ENCODE measurements at places on chromosomes 7 and 10.

GRCh38 chr10:118002581-118002980 lies 44.2 kb downstream of the RAB11FIP2 start:
- DNase-seq, result peak; percentile 47

- no peak for DNase-seq
Observed at GRCh38 chr10:73887294-73888039, 13.1 kb upstream of the CAMK2G start.

DNA sequence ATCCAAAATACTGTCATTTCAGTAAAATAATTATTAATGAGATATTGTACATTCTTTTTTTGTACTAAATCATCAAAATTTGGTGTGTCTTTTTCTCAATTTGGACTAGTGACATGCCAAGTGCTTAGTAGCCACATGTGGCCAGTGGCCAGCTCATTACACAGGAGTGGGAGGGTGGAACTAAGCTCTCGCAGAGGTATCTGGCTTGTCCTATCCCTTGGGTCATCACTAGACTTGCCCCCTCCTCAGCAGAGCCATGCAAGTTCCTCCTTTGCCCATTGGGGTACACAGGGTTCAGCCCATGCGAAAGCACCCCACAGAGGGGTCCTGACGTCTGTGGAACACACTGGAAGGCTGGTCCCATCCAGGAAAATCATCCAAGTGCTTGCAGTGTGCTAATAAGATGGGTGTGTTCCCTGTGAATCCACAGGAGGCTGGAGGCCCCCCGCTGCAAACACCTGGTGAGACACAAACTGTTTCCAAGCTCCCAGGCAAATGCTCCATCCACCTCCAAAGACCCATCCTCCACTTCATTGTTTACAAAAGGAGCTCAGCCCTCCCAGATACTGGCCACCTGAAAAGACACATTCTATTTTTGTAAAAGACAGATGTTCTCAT lies 1.3 kb downstream of the ARHGAP22 start:
- DNase-seq, result no peak

GRCh38 chr10:23780331-23780730 lies 341.5 kb downstream of the OTUD1 start:
- no peak for DNase-seq

DNA sequence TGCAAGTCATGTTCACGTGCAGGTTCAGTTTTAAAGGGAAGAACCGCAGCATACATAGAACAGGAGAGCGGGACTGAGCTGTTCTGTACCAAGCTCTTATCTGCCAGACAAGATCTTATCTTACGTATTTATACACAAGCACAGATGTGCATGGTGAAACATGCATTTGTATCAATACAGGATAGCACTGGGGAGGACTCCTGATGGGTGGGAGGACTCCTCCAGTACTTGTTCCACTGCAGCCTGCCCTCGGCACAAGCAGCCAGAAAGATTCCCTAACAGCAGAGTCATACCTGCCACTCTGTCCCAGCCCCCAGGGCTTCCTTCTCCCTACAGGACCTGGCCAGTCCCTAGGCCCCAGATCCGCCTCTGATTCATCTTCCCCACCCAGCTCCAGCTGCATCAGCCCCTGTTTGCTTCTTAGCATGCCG lies 13.2 kb upstream of the PRKCQ start:
- DNase-seq, result peak; percentile 57

- no peak for DNase-seq
Observed at GRCh38 chr7:135938563-135938962, 38.6 kb downstream of the MTPN start.

GRCh38 chr7:20200971-20201370 lies 16.2 kb downstream of the MACC1 start:
- no peak for DNase-seq

DNA sequence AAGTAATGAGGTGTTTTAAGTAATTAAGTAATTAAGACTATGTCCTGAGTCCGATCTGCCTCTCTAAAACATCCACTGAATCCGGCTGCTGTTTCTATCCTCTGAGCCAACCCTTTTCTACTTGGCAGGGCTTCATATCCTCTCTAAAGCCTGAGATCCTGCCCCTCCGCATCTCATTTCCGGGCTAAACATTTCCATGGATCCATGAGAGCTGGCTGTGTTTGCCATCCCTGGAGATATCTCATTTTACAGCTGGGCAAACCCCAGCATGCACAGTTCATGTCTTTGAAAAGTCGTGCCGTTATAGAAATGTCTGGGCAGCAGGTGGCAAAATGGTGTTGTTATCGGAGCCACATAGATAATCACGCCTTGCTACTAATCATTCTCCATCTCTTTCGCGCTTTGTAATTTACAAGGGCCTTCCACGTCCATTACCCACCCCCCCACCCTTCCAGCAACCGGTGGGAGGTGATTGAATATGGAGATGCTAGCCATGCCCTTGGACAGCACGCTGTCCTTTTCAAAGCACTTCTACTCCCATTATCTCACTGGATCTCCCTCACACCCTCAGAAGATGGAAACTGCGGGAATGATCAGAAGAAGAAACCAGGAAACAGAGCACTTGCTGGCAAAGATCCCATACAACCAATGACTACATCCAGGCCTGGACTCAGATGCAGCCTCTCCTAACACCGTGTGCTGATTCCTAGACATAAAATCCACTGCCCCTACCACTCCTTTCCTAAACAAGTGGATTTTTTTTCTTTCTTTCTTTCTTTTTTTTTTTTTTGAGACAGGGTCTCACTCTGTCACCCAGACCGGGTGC lies 1189.2 kb downstream of the TYW1 start:
- DNase-seq, result no peak

DNA sequence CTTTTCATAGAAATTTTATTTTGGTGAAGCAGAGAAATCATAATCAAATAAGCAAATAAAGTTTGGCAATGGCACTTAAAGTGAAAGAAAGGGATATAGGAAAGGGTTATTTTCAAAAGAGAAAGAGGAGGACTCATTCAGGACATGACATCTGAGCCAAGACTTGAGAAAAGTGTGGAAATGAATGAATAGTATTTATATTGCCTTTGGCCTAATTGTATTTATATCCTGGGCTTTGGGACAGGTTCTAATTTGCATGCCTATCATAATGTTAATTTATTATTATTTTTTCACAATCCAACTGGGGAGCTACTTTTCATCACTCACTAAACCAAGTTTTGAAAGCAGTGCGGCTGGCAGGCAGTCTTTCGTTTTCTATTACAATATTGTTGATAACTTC lies 376.8 kb downstream of the HGF start:
- no peak for DNase-seq

- no peak for DNase-seq
Observed at GRCh38 chr10:110399965-110400933, 95.5 kb upstream of the SMNDC1 start.

DNA sequence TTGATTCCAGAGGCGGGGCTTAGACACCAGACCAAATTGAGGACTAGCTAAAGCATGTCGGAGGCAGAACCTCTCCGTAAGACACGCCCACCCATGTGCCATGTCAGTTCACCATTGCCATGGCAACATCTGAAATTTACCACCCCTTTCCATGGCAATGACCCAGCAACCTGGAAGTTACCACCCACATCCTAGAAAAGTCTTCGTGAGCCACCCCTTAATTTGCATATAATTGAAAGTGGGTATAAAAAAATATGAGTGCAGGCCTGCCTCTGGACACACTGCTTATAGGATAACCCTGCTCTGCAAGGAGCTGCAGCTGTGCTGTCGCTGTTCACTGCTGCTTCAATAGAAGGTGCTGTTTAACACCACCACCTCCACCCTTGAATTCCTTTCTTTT lies 28.0 kb downstream of the TMEM270 start:
- no peak for DNase-seq

DNA sequence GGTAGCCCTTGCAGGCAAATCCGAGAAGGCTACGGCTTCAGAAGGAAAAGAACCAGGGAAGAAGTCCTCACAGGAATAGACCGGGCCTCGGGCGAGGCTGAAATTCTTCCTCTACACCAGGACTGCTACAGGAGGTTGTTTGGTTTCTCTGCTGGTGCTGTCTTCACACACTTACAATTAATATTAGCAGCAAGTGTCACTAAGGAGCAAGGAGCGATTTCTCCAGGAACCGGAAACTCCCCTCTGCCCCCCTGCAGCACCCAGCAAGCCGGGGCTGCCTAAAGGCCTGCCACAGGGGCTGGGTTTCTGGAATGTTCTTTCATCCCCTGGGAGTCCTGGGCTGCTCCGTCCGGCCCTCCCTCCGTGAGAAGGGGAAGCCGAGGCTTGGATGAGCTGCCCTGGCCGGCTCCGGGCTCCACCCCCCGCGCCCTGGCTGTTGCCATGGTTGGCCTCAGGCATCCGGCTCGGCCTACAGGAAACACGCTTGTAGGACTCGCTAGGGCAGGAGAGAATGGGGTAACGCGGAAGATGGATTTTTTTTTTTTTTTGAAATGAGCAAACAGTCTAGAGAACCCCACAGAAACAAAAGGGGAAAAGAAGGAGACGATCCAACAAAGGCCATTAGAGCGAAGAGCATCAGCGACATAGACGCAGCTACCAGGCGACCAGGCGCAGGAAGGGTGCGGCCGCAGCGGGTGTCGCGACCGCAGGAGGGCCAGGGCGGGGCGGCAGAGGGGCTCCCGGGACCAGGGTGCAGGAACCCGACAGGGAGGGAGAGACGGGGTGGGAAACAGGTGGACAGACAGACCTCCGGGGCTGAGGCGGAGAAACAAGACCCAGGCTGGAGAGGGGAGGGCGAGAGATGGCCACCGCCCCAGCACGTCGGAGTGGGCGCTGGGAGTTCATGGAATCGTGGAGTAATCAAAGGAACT lies 33.0 kb downstream of the EN2 start:
- peak; percentile 51 for DNase-seq

DNA sequence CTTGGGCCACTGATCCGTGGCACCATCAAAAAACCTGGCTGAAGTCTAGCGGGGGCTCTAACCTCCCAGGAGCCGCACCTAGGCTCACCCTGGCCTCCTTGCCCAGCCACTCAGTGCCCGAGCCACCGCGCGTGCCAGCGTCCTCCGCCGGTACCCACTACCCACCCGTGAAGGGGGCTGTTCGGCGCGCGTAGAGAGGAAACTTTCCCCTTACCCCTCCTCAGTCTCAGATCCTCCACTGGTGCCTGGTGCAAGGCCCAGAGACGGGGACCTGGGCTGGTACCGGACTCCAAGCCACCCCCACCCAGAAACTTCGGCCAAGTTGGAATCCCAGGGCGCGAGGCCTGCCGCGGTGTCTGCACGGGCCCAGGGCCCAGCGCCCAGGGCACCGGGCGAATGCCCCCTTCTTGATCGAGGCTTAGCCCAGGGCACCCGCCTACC lies 3.5 kb upstream of the EBF3 start:
- DNase-seq, result no peak

DNA sequence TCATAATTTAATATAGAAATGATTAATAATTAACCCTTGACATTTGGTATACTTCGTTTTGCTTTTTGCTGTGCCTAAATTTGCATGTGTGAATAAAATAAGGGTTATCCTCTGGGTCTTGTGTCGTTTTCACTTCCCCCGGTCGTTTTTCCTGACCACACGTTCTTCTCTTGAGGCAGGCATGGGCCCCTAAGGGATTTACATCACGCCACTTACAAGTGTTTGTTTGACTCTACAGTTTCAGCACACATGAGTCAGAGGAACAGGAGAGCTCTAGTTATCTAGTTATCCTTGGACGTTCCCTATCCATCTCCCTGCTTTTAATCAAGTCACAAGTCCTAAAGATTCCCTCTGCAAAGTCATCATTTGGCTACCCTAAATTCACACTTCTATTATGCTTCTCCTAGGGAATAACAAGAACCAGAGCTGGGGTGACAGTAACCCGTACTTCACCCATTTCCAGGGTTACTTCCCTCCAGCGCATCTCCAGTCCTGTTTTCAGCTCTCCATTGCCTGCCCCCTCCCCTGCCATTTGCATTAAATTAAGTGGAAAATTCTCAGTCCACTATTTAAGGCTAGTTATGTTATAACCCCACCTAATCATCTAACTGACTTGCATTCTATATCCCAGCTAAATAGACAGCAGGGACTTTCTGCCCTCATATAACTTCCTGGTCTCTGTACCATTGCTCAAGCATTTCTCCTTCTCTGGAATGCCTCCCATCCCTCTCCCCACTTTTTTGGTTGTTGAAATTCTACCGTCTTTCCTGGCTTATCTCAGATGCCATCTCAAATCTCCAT lies 206.9 kb downstream of the PTEN start:
- DNase-seq, result no peak

GRCh38 chr10:1169186-1169885 lies 113.2 kb downstream of the WDR37 start:
- no peak for DNase-seq

DNA sequence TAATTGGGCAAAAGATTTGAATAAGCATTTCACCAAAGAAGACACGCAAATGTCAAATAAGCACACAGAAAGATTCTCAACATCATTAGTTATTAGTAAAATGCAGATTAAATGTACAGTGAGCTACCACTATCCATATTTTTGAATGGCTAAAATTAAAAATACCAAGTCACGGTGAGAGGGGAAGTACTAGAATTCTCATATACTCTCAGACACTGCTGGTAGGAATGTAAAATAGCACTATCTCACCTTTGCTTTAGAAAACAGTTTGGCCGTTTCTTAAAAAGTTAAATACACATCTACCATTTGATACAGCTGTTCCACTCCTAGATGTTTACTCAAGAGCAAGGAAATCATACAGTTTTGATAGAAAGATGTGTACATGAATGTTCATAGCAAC lies 115.8 kb upstream of the CELF2 start:
- no peak for DNase-seq

DNA sequence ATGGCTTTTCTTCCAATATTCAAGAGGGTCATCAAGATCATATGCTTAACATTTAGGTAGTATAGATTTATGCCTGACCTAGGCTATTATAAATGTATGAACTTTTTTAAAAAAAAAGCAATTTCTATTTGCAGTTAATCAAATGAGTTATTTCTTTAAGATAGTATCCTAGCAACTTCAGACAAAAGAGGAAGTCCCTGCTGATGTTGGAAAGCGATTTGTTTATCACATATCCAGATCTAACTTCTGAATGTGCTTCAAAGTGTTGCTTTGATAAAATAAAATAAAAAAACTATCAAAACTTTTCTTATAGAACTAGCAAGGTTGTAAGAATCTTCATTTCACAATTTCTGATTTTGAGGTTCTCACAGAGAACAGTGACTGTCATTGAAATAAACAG lies 401.9 kb upstream of the PHF14 start:
- no peak for DNase-seq

DNA sequence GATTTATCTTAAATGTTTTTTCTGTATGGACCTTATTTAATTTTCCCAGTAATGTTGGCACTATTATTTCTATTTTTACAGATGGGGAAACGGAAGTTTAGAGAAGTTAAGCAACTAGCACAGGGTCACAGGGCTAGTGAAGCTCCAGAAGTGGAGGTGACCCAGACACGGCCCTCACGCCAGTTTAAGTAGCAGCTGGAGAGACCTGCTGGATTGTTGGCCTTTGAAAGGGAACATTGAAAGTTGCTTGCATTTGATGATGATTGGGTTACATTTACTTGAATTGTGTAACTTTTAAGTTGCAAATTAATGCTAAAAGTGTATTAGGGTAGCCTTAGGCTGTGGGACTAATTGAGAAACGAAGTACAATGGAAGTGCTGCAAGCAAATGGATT lies 25.6 kb downstream of the CDK14 start:
- no peak for DNase-seq

- DNase-seq, result no peak
Observed at GRCh38 chr7:152956006-152956405, 196.5 kb downstream of the ACTR3B start.

All from activated CD4-positive, alpha-beta T cell treated with anti-CD3 and anti-CD28 coated beads, Interleukin-10, Interleukin-2, amounts not matched to agents 100 ng/mL and 50 ng/mL, durations not matched to agents 16 hours and 8 hours (primary cell).